Brain pericyte (primary cell): ENCODE measurements at places on chromosomes 2 and 18.

DNA sequence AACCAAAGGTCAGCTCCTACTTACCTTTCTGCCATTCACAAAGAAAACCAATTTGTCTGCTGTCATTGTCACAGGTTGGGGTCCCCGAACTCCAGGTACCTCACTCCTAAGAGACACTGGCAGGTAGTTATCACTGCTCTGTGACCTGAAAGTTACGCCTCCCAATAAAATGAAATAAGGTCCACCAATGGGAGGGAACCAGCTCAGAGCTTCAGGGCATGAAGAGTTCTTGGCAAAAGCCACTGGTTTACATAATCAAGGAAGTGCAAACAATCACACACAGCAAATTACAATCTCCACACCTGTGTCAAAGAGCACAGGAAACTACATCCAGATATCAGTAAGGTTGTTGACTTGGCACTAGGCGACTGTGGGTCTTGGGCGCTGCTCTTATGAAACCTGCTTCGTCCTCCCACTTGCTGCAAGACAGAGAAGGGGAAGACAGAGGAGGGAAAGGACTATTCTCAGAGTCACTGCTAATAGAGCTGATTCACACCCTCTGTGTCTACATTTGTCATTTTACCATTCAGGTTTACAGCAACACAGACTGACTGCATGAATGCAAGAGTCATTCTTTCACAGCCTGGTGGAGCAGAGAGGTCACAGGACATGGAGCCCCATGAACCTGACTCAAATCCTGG is at the start of gene XDH:
Gene XDH, minus strand, starts transcription at position 142 of the 641 bp plus-strand sequence. Its CDS starts 76 bp downstream, at position 66.
- DNase-seq: no peak

DNA sequence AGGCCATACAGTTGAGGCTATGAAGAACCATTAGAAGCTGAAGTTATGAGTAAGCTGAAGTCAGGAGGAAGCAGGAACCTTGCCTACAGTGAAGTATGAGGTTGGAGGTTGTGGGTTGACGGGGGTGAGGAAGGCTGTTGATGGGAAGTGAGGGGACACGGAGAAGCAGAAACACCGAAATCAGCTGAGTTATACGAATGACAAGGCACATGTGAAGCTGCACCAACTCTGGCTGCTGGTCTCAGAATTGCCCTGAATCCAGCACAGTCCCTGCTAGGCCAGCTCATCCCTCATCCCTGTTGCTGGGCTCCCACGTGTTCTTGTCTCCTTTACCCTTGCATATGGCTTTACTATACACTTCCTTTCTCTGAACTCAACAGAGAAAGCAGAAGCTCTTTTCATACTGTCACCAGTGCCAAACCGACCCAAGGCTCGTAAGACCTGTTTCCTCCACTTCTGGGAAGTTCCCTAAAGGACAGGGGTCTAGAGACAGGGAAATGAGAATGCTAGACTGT is 9.2 kb upstream of the TMEM247 start:
- DNase-seq: no peak

GRCh38 chr2:11930211-11930761 is 183.9 kb downstream of the LPIN1 start:
- DNase-seq: peak; percentile 54

DNA sequence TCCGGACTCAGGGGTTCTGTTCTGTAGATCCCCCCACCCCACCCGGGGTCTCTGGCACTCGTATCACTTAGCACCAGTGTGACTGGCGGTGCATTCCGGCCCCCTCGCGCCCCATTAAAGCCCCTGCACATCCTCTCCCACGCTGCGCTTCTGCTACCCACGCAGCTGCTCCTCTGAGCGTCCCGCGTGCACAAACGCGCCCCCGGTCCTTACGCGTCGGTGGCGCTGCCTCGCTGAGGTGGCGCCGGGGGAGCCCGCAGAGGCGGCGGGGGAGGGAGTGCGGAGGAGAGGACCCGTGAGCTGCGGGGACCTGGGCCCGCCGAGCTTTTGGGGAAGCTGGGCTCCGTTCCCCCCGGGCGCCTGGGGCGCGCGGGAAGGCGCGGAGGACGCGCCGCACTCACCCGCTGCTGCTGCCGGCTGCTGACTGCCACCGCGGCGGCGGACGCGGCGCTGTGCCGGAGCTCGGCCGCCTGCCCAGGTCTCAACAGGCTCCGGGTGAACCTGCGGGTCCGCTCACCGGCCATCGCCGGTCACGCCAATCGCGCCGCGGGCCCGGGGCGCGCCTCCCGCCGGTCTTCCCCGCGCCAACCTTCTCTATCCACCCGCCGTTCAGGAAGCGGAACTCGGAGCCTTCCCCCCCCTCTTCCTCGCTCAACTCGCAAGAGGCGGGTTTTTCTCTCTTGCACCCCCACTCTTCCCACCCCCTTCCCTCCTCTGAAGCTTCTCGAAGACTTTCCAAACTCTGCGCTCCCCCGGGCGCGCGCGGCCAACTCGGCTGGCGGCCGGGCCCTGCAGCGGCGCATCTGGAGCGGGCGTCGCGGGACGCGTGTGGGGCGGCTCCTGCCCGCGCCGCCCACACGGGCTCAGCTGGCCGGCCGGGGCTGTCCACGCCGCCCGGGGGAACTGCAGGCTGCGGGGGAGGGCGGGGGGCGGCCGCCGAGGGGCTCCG is at the start of gene DOCK10:
Gene DOCK10, minus strand, starts transcription at position 618 of the 949 bp plus-strand sequence. Its CDS starts 94 bp downstream, at position 524.
- DNase-seq: peak; percentile 8

DNA sequence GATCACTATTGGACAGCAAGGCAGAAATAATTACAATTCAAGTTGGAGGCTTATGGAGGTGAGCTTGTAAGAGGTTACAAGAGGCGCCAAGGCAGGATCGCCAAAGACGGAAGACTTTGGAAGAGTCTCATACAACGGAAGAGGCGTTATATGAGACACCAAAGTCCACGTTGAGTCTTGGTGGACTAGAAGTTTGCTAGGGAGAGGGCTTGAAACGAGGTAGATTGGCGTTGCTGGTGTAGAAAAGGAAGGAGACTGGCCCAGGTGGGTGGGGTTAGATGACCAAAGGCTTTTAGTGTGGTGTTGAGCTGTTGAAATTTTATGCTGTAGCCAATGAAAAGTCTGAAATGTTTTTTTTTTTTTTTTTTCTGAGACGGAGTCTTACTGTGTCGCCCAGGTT is 1.4 kb downstream of the MSH2 start:
- no peak for DNase-seq

- no peak for DNase-seq
These were observed 3.3 kb upstream of the SLC14A2 start for GRCh38 chr18:45611943-45612342.

DNA sequence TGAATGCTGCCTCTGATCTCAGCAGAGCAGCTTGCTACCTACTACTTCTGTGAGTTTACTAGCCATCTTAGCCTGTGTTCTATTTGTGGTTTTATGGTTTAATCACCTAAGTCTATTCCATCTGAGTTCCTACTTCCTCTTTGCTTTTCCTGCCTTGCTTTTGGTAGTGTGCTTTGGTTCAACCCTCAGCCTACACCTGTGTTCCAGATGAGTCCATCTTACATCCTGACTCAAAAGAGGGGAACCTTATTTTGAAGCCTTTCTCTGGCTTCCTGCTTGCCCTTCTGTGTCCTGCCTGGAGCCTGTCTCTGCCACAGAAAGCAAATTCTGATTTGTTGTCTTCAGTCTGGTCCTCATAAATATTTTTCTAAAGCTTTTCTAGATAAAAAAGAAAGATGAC is 530.3 kb upstream of the MEX3C start:
- DNase-seq: no peak

DNA sequence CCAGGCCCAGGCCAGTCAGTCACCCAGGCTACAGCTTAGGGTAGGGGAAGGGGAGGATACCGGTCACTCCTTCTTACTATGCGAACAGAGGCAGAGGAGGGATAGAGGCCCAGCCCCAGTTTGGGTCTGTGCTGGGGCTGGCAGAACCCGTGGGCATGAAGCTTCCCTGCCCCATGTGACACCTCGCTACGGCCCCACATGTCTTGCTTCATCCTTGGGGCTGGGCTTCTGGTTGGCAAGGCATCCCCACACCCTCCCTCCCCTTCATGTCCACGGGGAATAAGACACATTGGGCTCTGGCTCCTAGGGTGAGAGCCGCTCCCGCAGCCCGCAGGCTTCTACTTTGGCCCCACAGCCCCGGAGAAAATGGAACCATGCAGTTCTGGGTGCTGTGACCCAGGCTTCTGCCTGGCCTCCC is 32.4 kb downstream of the HS1BP3 start:
- no peak for DNase-seq

GRCh38 chr2:6885551-6885950 is 8.0 kb downstream of the RSAD2 start:
- no peak for DNase-seq

DNA sequence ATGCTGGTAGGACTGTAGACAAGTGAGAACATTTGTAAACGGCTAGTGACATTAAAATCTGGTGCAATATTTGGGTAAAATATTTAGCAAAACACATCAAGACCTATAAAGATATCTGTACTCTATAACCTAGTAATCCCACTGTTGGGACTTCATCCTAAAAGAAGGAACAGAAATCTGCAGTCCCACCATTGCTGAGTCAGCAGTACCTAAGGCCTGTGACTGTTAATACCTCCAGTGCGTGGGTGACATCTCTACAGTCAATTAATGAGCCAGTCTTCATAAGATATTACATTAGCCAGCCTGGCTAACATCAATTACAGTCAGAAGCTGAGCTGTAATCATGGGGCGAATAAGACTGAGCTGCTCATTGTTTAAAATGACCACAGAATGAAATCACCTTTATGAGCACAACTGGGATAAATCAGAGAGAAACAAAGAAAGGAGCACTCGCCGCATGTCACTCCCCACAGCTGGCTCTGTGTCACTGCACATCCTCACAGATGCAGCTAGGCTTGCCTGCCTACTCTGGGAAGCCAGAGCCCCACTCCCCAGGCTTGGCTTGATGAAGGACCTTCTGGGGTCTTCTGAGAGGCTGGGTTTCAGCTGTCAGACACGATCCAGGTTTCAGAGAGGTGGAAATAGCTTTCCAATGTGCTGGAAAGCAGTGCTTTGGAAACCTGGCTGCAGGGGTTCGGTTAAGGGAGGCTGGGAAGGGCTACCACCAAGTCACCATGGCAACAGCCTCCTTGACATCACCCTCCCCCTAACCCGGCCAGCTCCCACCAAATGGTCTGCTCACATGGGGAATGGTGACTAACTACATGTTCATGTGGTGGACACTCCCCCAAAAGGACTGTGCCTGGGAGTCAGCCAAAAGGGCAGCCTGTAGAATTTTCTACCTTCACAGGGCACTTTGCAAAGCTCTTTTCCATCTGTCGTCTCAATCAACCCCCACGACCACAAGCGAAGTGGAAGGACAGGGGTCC is 145.0 kb downstream of the ZBTB7C start:
- DNase-seq: no peak

GRCh38 chr18:11145413-11146191 is 3.8 kb downstream of the PIEZO2 start:
- DNase-seq: no peak

DNA sequence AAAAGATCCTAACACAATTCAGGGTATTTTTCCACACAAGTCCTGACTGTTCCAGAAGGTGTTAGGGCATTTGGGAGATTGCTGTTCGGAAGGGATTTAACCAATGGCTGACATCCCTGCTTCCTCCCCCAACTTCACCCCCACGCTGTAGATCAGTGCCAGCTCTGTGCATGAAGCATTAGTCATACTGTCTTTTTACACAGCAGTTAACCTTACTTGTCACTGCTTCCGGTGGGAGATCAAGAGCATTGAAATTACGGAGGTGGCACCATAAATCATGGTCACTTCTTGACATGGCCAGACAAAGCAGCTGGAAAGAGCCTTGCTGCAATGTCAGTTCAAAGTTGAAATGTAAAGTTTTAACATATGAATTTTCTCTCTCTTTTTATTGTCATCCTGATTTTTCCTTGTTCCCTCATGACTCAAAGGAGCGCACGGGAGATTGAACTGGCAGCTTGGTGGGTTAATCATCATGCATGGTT is 70.2 kb downstream of the HRH4 start:
- DNase-seq: no peak

DNA sequence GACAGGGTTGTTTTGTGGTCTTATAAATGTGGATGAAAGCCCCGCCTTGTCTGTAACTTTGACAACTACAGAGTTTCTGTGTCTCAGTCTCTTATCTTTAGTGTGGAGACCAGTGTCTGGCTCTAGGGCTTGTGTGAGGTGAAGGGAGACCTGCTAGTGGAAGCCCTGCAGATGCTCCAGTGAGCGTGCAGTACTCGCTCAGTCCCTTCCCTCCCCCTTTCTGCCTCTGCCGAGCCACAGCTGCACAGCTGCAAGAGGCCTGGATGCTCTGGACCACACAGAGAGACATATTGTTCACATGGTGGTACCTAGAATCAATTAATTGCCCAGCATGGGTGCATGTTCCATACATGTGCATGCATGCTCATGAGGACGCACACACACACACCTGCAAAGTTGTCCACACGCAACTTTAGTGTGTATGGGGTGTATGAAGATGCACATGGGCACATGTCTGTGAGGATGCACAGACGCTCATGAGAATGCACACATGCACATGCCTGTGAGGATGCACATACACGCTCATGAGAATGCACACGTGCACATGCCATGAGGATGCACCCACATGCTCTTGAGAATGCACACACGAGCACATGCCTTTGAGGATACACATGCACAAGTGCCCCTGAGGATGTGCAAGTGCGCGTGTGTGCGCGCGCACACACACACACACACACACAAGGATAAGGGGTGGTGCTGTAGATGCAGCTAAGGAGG is 282.1 kb upstream of the HS6ST1 start:
- DNase-seq: no peak

- DNase-seq: no peak
These were observed 95.3 kb upstream of the ASB18 start for GRCh38 chr2:236359426-236360045.

DNA sequence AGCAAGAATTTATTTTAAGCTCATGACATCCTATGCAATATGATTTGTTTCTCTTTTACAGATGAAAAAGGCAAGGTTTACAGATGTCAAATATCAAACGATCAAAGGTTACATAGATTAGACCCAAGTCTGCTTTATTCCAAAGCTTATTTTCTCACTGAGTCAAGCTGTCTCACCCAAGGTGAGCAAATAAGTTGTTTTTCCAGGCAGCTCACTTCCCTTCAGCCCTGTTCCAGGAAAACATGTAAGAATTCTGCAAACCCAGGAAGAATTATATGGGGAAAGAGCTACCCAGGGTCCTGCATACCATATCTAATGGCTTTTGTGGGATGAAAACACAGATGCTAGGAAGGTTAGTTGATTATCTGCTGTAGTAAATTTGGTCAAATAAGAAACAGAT is 57.7 kb upstream of the SCN9A start:
- no peak for DNase-seq

DNA sequence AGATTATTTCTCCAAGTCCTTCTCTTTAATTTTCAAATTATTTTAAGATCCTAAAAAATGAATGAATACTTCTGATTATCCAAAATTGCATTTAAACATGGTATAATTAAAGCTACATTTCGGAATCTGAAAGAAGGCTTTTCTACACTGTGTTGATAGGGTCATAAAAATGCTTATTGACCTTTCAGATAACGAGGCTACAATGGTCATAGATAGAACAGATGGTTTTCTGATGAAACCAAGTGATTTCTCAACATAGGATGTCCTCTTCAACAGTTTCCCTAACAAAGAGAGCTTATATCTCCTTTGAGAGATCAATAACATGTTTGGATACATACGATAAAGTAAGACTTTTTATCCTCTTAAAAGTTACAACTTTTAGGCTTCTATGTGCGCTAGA is 201.1 kb downstream of the PTH2R start:
- no peak for DNase-seq

- peak; percentile 31 for DNase-seq
These were observed 14.3 kb downstream of the HTR2B start for GRCh38 chr2:231110551-231110950.

- no peak for DNase-seq
These were observed 43.5 kb upstream of the KCNG2 start for GRCh38 chr18:79754022-79754761.
